ENCODE measurements at places on chromosomes 1 and 21.

- no peak for DNase-seq
Observed at GRCh38 chr21:33168886-33169285, 60.9 kb upstream of the IFNAR2 start.

GRCh38 chr1:235424092-235424491 is 56.9 kb downstream of the TBCE start:
- no peak for DNase-seq

DNA sequence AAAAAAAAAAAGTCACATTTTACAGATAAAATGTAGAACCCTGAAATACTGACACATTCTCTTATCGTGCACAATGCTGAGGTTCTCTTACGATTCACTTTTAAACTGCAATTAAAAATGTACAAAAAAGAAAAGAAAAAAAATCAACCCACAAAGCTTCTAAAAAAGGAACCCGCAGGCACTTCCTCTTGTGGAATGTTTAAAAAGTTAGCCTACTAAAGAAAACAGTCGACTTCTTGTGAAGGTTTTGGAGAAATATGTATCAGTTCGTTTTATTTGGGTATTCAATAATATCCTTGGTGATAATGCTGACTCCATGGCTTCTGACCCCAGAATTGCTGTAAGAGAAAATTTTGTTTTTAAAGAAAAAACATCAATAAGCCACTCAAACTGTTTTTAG is 10.2 kb downstream of the HNRNPU start:
- no peak for DNase-seq

DNA sequence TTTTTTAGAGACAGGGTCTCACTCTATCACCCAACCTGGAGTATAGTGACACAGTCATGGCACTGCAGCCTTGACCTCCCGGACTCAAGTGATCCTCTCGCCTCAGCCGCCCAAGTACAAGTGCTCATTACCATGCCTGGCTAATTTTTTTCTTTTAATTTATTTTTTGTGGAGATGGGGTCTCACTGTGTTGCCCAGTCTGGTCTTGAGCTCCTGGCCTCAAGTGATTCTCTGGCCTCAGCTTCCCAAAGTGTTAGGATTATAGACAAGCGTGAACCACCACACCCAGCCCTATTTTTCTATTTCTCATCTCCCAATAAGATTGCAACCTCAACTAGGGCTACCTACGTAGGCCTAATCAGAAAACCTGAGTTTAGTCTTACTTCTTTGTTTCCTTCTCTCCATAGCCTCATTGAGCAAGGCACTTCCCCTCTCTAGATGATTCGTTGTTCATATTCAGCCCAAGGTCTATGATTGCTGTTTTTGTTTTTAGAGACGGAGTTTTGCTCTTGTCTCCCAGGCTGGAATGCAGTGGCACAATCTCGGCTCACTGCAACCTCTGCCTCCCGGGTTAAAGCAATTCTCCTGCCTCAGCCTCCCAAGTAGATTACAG is 1.1 kb upstream of the KPNA6 start:
- no peak for DNase-seq

- DNase-seq, result no peak
Observed at GRCh38 chr21:43204638-43205037, 35.8 kb downstream of the CRYAA start.

DNA sequence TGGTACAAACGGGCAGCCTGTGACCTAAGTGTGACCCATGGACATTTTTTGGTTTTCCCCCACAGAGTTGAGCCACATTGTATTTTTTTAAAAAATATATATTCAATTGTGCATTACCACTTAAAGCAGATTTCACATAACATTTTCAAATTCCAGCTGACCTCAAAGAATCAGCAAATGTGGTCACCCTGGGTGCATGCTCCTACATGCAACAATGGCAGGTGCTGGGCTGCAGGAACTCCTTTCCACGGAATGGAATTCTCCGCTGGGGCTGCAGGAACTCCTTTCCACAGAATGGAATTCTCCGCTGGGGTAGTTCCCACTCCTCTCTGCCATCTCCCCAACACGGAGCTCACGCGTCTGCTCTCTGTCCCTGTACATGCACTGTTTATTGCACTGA is 68.7 kb downstream of the MAP10 start:
- DNase-seq, result no peak

DNA sequence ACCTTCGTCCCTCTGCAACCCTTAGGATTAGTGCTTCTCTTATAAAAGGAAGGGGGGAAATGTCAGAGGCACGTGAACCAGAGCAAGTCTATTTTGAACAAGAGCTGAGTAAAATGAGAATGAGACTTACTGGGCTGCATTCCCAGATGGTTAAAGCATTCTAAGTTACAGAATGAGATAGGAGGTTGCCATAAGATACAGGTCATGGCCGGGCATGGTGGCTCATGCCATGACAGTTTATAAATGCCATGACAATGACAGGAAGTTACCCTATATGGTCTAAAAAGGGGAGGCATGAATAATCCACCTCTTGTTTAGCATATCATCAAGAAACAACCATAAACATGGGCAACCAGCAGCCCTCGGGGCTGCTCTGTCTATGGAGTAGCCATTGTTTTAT is 2.5 kb upstream of the AQP10 start:
- DNase-seq, result no peak
